ENCODE measurements at places on chromosomes 11 and 22. TPM values are rescaled to one million over a fixed set of nuclear protein-coding genes. Genes with fewer than 3 reads are reported as not detected.

DNA sequence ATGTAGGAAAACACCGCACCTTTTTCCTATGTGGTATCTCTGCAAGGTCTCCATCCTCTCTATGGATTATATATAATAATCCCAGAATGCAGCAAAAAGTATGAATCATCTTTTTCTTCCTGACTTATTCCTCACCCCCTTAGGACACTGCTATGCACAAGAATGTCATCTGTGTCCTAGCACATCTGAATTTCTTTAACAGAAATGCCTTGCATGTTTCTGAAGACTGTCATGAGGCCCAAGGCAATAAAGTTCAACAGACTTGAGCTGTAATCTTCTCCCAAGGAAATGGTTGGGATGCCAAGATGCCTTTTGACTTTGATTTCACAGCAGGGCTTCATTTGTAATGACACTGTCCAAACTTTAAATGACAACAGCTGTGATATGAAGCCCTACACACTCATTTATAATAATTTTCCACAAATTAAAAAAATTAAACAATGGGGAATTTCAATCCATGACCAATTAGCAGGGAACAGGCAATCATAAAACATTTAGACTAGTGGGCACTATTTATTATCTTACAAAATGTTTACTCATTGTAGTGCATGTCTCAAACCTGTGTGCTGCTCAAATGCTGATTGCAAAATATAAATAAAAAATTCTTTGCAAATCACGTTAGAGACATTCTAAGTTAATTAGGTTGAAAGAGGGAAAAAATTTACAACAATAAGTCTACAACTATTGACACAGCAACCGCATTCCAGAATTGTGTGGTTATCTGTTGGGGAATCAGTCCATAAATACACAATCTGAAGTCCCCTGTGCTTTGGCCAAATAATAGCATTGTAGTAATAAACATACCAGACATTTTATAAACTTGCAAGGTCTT, 242.3 kb downstream of the SWAP70 start:
- DNase-seq, result no peak

Gene MOV10L1
- total RNA-seq, result 0.22 TPM

GRCh38 chr11:8732324-8732670, 49.7 kb downstream of the RPL27A start:
- DNase-seq, result no peak

DNA sequence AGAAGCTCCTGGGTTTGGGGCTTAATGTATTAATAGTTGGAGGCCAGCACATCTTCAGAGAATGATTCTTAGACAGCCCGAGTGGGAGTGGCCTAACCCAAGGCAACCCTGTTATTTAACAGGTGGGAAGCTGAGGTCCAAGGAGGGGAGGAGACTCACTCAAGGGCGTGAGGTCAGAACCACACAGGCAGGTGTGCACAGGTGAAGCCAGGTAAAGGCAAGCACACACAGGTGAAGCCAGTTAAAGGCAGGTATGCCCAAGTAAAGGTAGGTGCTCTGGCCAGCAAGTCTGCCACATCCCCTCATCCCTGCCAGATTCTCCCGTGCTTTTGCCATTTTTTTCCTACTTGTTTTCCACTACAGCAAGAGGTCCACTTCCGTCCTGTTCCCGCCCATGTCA, 2.9 kb upstream of the SHANK2 start:
- DNase-seq, result no peak

DNA sequence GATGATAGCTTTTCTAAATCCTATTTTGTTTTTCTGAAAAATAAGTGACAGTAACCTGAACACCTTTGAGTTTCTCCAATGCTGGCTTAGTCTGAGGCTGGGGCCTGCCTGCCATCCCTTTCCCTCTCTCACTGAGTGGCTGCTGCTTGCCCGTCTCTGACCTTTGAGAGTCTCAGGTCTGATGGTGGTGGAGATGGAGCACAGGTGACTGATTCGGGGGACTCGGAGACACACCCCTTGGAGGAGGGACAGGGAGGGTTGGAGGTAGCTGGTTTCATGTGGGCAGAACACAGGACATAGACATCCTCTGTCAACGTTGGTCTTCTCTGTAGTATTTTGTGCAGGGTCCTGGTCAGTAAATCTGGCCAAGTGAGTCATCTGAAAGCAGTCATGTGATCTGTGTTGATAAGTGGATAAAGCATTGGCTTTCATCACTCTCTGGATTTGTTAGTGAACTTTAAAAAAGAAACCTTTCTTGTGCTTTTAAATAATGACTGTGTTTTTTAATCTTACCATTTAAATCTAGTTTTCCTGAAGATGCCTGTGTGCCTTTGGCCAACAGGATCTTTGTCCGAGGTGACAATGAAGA, 47.1 kb upstream of the CLDN5 start:
- DNase-seq, result no peak

GRCh38 chr22:33922349-33922681, 2.0 kb upstream of the LARGE1 start:
- DNase-seq, result peak; percentile 57

- no peak for DNase-seq
These were observed 16.1 kb downstream of the MIAT start for GRCh38 chr22:26673486-26673885.

DNA sequence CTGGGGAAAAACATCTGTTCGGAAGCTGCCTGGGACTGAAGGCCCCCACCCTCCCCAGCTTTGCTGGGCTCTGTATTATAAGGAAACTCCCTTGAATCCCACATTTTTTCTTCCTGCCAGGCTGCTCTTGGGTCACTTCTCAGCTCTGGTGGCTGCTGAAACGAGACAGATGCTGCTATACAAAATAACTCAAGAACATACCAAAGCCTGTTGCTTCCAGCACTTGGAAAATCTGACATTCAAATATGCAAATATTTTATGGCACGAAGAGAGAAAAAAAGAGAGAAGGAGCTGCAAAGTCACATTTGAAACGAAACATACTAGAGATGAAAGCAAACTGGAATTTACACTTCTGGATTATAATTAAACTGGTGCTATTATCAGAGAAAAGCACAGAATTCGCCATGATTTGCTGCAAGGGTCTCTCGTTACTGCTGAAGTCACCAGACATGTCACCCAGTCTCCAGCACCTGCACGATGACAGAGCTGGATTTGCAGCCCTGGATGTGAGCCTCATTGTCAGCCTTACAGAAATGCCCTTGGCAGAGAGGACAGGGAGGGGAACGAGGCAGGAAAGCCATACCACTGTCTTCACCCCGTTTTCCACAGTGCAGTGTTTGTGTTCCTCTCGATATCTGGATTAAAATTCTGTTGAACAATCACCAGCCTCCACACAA, 47.9 kb upstream of the IGSF9B start:
- DNase-seq, result no peak

Gene PAMR1
- total RNA-seq, result 0.38 TPM

GRCh38 chr11:20131788-20132666, 28.2 kb downstream of the DBX1 start:
- DNase-seq, result peak; percentile 44

DNA sequence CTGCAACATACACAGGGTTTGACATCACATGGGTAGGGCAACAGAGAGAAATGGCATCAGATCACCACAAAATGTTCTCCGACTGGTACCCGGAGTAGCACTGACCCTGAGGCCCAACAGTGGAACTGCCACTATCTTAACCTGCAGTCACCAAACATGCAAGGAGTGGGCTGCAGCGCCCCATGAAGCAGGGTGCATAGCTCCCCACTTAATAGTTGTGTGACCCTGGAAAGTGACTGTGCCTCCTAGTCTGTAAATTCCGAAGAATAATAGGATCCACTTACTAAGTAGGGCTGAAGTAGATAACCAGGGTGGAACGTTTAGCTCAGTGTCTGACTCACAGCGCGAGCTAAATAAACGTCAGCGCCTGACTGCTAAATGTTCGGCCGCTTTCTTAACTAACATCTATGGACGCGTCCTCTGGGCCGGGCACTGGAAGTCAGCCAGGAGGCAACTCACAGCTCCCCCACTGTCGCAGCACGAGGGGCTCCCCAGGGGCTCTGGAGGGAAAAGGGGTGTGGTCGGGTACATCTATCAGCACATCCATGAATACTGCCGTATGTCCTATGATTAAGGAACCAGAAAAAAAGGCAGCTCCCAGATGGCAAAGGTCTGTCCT, 777 bp downstream of the LTO1 start:
- DNase-seq, result no peak

DNA sequence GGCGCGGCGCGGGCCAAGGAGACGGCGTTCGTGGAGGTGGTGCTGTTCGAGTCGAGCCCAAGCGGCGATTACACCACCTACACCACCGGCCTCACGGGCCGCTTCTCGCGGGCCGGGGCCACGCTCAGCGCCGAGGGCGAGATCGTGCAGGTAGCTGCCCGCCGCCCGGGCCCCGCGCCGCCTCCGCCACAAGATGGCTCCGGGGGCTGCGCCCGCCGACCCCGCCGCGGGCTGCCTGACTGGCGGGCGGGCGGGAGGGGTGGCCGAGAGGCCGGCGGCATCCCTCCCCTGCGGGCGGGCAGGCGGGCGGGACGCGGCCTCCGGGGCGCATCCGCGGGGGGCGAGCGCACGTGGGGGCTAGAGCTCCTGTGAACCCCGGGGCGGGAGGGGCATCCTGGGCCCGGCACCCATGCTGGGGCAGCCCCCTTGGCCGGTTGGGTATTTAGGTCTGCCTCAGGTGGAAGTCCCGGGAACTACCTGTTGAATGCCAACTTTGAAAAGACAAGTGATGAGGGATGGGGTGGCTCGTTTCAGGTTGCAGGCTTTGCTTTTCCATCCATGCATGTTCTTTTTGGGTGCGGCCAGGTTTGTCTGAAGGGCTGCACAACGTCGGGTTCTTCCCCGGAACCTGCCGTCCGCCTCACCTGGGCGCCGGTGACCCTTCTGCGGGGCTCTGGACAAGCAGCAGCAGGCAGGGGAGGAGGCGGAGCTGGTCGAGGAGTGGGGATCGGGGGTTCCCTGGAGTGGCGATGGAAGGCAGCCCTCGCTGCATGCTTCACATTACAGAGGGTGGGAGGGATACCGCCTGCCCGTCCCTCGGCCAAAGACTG, 760 bp downstream of the ZNRF3 start:
- DNase-seq, result peak; percentile 38

Gene PSMD13
- total RNA-seq, result 103 TPM

Data from progenitor cell of endocrine pancreas (in vitro differentiated cells).